Activated effector memory CD4-positive, alpha-beta T cell treated with anti-CD3 and anti-CD28 coated beads, Interleukin-2, amount 50 U/mL, for 16 hours (primary cell): ENCODE measurements at places on chromosomes 12 and 14.

GRCh38 chr12:40752011-40752410, 59.8 kb downstream of the CNTN1 start:
- no peak for DNase-seq

DNA sequence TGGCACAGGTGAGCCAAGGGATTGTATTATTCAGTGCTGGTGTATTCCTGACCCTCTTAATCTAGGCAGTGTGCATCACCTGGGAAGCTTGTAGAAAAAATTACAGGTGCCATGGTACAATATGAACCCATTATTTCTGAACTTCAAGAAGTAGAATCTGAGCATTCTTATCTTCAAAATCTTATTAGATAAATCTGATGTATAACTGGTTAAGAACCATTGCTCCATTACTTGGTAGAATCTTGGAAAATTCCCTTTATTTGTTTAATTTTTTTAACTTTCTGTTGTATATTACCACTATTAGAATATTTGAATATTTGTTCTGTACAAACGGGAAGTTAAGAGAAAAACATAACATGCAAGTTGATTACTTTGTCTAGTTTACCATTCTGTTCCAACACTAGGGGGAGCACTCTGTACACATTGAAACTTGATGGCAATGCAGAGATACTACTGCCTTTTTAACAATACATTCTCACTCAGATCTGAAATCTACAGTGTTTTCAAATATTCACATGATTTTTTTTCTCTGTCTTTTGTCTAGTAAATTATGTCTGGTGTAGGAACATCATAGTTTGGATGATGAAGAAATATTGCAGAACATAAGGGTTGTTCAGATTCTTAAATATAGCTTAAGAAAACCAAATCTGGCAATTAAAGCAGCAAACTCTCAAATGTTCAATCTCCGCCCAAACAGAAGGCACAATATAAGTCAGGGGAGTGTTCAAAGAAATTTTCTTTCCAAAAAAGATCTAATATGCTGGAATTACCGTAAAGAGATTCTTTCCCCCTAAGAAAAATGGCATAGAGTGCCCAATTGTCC, 196.6 kb downstream of the PCNX1 start:
- no peak for DNase-seq

- DNase-seq: no peak
These were observed 15.0 kb upstream of the GALNT16 start for GRCh38 chr14:69244946-69245345.

DNA sequence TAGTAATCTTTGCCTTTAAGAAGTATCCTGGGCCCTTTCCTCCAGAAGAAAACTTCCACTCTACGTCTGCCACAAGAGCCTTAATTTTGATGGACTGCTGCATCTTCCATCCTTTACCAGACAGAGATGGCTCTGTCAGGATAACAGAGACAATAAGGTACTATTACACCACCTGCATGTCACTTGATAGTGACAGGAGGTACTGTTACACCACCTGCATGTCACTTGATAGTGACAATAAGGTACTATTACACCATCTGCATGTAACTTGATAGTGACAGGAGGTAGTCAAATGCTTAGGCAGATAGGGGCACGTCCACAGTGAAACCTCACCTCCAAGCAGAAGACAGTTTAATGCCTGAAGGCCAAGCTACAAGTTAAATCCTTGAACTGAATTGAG, 13.9 kb downstream of the OR6C74 start:
- DNase-seq: no peak

GRCh38 chr12:67698672-67699581, 50.4 kb downstream of the DYRK2 start:
- DNase-seq: peak; percentile 81

GRCh38 chr12:1220127-1221092, 229.4 kb downstream of the ERC1 start:
- DNase-seq: no peak

DNA sequence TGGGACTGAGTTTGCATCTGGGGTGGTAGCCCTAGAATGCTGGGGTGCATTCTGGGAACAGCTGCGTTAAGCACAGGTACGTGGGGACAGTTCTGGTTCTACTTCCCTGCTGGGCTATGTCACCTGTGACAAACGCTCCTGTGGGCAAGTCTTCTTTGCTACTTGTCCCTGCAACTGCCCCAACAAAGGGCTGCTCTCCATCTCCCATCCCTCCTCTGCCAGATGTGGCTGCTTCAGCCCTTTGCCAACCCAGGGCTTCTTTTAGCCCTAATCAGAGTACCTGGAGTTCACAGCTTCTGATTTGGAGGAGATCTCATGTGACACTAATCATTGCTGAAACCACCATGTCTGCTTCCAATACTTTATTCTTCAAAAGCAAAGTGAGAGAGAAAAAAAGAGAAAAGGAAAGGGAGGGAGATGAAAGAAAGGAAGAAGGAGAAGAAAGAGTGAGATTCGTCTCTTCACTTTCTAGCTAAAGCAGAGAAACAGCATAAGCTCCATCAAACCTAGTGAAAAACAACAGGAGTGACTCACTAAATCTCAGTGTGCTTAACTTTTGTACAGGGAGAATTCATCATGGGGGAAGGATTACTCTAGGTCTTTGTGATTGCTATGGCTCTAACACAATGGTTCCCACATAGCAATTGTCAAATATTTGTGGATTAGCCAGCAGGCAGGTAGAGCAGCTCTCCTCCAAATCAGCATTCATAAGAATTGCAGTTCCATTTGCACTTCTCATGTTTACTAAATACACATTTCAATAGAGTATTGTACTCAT, 174.8 kb downstream of the LRIG3 start:
- DNase-seq: no peak

DNA sequence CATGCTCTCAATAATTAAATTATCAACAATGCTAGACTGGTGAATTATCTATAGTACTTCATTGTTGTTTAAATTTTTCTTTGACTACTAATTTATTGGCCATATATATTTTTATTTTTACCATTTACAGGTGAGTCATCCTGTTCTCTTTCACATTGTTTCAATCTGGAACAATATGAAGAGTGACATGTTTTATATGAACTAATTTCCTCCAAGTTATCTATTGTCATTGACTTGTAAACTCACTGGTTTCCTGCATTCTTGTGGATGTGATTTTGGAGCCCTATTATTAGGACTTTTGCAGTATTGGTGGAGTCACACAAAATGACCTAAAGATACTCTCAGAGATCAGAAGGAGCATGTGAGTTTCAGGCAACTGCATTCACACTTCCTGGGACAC, 297.7 kb downstream of the AEBP2 start:
- no peak for DNase-seq

DNA sequence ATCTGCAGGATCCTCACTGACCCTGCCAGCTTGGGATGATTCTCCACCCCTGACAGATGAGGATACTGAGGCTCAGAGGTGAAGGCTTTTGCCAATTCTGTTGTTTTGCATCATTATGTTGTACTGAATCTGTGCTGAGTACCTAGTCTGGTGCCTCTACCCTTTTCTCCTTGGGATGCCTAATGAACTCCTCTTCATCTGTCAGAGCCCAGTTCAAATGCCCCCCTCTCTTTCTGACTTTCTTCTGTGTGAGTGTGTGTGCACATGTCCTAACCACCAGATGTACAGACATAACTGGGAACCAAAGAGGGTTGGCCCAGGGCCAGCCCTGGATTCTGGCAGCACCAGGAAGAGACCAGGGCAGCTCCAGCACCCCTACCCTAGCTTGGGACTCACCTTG, 22.8 kb downstream of the FOXN4 start:
- no peak for DNase-seq

DNA sequence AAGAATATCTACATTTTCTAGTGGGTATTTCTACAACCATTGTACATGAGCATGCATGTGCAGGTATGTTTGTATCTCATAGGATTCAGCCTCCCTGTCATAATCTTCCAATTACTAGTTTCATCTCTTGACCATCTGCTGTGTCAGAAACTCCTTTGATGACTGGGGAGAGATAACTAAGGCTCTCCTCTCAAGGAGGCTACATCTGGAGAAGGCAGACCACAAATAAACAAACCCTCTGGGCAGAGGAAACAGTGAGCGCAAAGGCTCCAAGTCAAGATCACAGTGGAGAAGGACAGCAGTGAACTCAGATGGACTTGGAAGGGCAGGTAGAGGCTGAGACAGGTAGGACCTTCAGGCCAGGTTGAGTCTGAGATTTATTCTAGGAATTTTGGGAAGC, 166.4 kb downstream of the PELI2 start:
- no peak for DNase-seq

DNA sequence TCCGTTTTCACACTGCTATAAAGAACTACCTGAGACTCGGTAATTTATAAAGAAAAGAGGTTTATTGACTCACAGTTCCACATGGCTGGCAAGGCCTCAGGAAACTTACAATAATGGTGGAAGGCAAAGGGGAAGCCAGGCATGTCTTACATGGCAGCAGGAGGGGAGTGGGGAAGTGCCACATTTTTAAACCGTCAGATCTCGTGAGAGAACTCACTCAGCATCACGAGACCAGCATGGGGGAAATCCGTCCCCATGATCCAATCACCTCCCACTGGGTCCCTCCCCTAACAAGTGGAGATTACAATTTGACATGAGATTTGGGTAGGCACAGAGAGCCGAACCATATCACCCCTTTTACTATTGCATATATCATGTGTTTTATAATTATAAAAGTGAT, 2.0 kb upstream of the PIGH start:
- DNase-seq: no peak

- DNase-seq: no peak
These were observed 1.2 kb downstream of the SLCO1C1 start for GRCh38 chr12:20696181-20696905.

GRCh38 chr12:131797588-131797934, 30.6 kb upstream of the MMP17 start:
- no peak for DNase-seq

- no peak for DNase-seq
These were observed 77.7 kb upstream of the SLC38A2 start for GRCh38 chr12:46450279-46450748.

DNA sequence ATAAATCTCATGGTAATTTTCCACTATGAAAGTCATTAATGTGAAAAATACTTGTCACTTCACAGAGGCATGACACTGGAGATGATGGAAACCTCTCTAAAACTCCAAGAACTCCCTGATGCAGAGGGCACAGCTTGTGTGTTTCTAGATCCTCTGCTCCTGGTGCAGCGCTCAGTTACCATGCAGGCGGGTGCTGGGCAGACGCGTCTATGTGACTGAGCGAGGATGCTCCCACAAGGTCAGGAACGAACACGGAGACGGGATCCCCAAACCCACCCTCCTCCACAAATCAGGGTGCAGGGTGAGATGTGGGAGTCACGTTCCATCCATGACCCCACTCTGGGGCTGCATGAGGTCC, 81.5 kb downstream of the CCDC88C start:
- DNase-seq: no peak

GRCh38 chr12:64820593-64820992, 3.9 kb upstream of the TBC1D30 start:
- no peak for DNase-seq

GRCh38 chr14:91752961-91753360, 21.1 kb upstream of the CATSPERB start:
- DNase-seq: no peak

GRCh38 chr12:96720363-96720705, 186.7 kb upstream of the NEDD1 start:
- DNase-seq: peak; percentile 64

GRCh38 chr14:102683399-102684297, 91.2 kb downstream of the RCOR1 start:
- DNase-seq: no peak

GRCh38 chr12:124586756-124587155, 19.3 kb upstream of the NCOR2 start:
- DNase-seq: no peak

GRCh38 chr12:98955284-98955683, 310.2 kb downstream of the APAF1 start:
- no peak for DNase-seq

DNA sequence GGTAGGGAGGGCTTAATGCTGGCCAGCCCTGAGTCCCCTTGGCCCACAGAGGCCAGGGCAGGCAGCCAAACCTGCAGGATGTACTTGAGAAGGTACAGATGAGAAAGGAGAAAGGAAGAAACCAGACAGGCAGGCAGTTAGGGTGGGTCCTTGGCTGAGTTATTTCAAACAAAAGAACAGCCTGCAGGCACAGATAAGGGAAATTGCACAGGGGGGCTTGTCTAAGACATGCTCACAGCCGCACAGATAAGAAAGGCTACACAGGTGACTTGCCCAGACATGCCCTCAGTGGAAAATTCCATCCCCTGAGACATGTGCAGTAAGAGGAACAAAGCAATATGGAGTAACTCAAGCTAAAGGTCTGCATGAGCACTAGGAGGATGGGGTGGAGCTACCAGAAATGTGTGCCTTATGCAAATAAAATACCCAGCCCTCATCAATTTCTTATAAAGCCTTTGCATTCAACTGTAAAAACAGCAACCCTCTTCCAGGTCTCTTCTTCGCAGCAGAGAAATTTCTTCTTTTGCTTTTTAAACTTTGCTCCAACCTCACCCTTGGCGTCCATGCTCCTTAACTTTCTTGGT, 158.2 kb upstream of the RGS6 start:
- DNase-seq: no peak

GRCh38 chr14:54221432-54221803, 175.4 kb upstream of the CDKN3 start:
- DNase-seq: no peak

DNA sequence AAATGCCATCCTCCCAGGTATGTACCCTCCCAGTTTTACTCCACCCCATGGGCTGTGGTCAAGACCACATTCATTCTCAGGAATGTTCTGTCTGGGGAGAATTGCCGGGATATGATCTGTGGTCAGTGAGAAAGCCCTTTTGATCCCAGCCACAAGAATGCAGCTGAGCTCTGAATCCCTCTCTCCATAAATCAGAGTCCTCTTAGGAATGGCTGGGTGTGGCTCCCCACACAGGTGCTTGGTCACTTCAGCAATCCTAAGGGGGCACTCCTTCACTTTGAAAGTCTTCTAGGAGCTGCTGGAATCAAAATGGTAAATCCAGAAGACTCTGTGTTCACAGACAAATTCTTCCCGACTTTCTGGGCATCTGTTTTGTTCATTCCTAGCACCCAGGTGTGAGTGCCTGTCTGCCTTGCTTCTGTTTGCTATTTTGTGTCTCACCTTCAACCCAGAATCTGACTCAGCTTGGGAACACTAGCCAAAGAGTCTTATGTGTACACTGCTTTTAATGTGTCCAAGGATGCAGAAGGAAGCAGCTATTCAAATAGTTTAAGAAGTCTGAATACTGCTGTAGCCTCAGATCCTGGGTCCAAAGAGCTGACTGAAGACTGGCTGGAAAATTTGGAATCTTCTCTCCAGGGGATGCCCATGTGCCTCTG, 144.6 kb upstream of the CDKN3 start:
- no peak for DNase-seq

DNA sequence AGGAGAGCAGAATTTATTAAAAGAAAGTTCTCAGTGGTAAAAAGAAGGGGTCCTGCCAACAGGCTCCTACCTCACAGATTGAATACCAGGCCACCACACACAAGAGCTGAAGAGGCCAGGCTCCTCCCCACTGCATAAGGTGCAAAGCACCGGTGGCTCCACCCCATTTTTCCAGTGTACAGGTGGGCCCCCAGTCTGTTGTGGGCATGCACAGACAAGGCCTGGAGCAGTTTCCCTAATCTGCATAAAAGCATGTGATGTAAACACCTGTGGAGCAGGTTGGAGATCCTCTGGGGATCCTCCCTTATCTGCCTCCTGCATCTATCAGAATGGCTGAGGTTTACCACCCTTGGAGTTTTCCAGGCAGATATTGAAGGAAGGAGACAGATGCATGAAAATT, 45.7 kb upstream of the PDZRN4 start:
- no peak for DNase-seq
